ENCODE measurements at places on chromosomes 7 and 10.
A peak's percentile ranks its signal among the peaks of the same experiment; 100 is the strongest.

DNA sequence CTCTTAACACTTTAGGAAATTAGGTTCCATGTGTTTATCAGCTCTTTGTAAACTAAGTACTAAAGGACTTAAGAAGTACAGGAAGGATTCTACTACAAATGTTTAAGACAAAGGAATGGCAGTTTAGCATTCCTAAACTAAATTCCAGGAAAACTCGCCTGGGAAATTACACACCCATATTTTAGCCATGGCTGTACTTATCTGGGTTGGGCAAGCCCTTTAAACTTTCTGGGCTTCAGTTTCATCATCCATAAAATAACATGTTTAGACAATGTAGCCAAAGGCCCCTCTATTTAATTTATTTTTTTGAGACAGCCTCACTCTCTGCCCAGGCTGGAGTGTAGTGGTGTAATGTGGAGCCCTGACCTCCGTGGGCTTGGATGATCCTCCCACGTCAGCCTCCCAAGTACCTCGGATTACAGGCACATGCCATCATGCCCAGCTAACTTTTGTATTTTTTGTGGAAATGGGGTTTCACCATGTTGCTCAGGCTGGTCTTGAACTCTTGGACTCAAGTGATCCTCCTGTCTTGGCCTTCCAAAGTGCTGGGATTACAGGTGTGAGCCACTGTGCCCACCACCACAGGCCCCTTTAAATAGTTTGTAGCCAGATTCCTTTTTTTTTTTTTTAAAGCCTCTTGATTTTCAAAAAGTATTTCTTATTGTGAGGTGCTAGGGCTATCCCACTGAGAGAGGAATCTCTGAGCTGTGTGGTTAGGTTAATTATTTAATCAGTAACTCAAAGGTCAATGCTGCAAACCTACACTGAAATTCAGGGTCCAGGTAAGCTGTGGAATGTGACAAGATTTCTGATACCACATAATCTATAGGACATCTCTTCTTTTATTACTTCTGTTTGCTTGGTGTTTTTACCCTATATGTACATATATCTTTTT is 32.1 kb downstream of the TMEM60 start:
- DNase-seq, result no peak

- no peak for DNase-seq
These were observed 615.2 kb upstream of the FOXK1 start for GRCh38 chr7:4066626-4067475.

DNA sequence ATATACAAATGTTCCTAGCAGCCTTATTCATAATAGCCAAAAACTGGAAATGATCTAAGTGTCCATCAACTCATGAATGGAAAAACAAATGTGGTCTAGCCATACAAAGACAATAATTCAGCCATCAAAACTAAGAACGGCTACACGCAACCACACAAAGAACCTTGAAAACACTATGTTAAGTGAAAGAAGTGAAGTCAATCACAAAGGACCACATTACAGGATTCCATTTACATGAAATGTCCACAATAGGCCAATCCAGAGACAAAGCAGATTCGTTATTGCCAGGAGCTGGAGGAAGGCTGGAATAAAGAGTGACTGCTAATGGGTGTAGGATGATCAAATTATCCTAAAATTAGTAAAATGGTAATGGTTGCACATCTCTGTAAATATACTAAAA is 21.1 kb downstream of the MKRN1 start:
- DNase-seq, result no peak

- no peak for DNase-seq
These were observed 35.0 kb upstream of the ATP6V0A4 start for GRCh38 chr7:138832966-138833365.

- DNase-seq, result no peak
These were observed 99.2 kb downstream of the SUGCT start for GRCh38 chr7:40234046-40234445.

DNA sequence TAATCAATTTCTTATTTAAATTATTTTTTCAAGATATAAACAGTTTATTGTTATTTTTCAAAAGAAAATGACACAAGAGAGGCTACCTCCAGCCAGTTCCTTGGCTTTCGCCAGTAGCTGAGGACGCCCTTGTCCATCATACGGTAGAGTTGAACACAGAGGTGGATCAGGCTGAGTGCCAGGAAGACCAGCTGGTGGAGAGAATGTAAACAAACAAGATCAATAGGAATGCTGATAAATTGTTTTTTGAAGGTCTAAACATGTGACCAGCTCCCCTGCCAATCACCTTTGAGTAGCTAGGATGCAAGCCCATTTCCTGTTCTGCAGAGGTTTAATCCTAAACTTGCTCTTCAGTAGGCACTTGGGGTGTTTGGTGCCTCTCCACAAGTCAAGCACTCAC is 138.9 kb downstream of the PKD1L1 start:
- DNase-seq, result no peak

GRCh38 chr7:41375582-41375981 is 327.3 kb downstream of the INHBA start:
- DNase-seq, result no peak

DNA sequence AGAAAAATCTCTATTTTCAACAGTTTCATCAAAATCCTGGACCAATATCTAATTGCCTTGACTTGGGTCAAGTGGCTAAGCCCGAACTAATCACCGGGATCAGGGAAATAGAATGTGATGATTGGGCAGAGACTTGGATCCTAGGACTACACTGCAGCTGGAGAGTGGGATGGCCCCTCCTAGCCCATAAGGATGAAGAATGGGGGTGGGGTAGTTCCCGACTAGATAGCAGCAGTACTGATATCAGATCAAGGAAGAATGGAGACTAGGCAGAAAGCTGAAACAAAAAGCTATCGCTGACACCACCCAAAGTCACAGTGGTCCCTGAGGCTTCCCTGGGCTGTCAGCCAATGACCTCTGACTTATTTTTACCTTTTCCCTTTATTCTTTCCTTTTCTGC is 160.4 kb upstream of the PHYHIPL start:
- DNase-seq, result no peak

DNA sequence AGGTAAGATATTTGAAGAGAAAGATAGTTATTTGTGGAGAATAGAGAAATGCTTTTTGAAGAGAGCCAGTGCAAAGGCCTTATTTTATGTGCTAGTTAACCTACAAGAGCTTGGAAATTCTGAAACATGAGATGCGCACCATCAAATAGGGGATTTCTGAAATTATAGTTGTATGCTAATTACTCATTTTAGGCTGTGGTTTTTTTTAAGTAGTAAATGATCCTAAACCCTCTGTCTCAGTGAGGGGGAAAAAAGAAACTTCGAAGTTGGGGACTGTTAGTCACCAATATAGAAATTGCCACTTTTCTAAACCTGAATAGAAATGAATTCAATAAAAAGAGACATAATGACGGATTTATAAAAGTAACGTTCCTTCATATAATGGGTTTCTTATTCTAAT is 119.3 kb upstream of the MDFIC start:
- DNase-seq, result no peak

GRCh38 chr7:116532102-116532688 is 7.4 kb downstream of the CAV1 start:
- DNase-seq, result no peak

GRCh38 chr10:86371116-86371515 is 4.5 kb upstream of the GRID1 start:
- no peak for DNase-seq

DNA sequence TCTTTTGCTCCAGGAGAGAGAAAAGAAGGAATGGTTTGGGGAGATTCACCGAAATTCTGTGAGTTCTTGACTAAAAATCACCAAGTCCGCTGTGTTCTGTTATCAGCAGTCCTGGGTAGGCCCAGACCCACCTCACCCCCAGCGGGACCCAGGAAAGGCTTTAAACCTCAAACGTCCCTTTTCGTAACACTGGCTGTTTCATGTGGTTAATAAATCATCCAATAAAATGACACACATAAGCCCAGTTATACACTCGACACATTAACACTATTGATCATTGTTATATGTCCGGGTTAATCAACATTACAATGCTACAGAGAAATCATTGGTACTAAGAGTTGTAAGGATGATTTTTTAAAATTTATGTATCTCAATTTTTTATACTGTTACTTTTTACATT is 25.2 kb downstream of the DIP2C start:
- DNase-seq, result no peak

DNA sequence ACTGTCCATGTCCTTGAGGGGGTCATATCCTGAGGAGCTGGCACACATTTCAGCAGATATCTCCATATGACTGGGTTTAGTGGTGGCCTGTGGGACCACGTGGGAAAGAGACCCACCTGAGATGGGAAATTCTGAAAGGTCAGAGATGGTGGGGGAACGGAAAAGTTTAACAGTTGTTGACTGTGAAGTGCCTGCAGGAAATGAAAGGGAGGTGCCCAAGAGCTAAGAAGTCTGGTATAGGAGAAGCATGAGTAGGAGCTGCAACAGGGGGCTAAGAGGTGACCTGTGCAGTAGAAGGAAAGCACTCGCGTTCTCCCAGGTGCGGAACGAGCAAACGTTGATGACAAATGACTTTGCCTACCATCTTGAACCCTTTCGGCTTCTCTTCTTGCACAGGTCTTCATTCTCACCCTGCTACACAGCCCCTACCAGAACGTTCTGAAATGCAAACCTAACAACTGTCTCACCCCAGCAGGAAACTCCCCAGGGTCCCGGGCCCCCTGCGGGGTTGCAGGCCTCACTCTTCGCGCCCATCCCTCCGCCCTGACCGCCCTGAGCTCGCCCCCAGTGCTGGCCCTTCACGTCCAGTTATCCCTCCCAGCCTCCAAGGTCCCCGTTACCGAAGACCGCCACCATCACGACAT is 9.8 kb upstream of the FXYD4 start:
- no peak for DNase-seq

- DNase-seq, result no peak
These were observed 54.1 kb downstream of the CYTH3 start for GRCh38 chr7:6218329-6218728.

- DNase-seq, result no peak
These were observed 288.1 kb downstream of the PARD3 start for GRCh38 chr10:34526758-34527730.

- no peak for DNase-seq
These were observed 12.8 kb downstream of the GRID1 start for GRCh38 chr10:86353506-86354485.

DNA sequence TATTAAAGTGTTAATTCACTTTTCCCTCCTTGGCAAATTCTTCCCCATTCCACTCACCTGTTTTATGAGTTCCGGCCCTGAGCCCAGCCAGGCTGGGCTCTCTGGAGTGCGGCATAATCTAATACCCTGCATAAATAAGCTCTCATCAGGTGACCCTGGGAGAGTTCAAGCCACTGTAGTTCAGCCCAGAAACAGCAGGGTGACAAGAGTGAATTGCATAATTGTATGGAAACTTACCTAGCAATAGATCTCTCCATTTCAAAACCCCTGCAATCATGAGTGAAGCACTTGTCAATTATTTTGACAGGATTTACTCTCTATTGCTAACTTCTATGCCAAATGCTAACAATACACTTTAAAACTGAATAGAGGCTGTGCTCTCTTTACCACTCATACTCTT is 94.7 kb downstream of the OSBPL3 start:
- peak; percentile 70 for DNase-seq

DNA sequence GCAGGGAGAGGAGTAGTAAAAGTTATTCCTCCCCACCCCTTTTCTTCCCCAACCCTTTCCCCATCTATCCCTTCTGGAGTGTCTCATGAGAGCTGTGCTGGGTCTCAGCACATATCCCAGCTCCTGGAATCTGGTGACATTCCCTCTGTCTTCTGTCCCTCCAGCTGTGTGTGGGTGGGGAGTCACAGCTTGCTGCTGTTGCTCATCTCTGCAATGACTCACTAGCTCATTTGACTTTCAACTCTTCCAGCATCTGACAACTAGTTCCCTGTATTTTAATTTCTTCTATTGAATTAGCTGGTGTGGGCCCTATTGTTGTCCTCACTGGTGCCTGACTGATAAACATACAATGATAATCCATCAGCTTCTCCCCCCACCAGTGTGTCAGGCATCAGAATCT is 198.9 kb upstream of the AUTS2 start:
- no peak for DNase-seq

DNA sequence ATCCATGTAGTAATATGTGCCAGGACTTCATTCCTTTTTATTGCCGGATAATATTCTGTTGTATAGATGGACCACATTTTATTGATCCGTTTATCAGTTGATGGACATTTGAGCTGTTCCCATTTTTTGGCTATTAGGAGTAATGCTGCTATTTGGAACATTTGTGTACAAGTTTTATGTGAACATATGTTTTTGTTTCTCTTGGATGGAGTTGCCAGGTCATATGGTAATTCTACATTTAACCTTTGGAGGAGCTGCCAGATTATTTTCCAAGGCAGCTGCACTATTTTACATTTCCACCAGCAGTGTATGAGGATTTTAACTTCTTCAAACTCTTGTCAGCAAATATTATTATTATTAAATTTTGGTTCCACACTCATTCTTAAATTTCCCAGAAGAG is 59.2 kb downstream of the C10orf90 start:
- DNase-seq, result no peak

DNA sequence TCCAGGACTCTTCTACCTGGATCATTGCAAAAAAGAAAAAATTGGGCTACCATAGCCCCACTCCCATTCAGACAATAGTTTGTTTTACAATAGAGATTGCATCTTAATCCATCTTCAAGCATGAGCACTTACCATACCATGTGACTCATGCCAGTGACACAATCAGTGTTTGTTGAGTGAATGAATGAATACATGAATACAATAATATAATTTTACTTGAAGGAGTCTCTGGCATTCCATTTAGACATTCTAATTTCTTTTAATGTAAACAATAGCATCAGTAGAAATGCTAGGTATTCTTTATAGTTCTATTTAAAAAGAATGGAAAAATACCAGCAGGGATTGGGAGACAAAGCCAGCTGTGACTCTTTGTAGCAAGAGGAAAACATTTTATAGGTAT is 141.6 kb upstream of the AKR1E2 start:
- DNase-seq, result no peak

GRCh38 chr7:159027789-159028507 is 116.7 kb downstream of the VIPR2 start:
- DNase-seq, result no peak

DNA sequence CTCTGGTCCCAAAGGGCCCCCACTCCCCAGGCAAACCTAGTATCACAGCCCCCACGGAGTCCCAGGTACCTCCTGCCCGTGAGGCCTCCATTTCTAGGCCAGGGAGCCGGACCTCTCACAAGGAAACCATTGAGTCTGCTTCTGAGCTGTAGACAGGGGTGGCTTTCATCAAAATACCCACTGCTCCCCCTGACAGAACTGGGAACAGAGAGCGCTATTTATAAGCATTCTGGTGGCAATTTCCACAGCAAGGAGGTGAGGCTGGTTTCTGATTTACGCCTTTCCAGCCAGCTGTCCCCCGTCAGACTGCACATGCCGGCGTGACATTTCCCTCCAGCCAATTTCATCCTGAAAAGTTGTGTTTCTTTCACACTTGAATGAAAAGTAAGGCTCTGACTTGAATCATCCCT is 407.5 kb upstream of the PRKCQ start:
- no peak for DNase-seq

GRCh38 chr10:130017631-130018022 is 53.6 kb upstream of the EBF3 start:
- no peak for DNase-seq

GRCh38 chr10:121654021-121654545 is 55.8 kb upstream of the FGFR2 start:
- DNase-seq, result no peak
